ENCODE measurements at places on chromosomes 6 and 20.

DNA sequence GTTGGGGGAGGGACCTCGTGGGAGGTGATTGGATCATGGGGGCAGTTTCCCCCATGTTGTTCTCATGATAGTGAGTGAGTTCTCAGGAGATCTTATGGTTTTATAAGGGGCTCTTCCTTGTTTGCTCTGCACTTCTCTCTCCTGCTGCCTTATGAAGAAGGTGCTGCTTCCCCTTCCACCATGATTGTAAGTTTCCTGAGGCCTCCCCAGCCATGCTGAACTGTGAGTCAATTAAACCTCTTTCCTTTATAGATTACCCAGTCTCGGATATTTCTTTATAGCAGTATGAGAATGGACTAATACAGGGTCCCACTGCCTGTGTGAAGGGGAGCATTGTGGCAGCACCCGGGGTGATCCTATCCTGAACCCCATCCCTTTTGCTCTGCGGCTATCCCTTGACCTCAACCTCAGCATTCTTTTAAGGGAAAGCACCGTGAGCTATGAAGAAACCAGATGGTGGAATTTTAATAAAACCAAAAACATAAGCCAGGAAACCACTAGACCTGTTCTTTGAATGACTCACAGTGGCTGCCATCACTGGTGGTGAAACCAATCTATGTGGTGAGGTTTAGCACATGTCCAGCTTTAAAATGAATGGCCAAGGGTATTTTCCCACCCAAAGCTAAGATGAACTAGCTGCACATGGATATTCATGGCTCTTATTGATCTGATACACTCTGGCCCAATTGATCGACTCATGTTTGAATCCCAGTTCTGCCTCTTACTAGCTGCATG, 62.2 kb downstream of the ZDHHC14 start:
- DNase-seq, result no peak

DNA sequence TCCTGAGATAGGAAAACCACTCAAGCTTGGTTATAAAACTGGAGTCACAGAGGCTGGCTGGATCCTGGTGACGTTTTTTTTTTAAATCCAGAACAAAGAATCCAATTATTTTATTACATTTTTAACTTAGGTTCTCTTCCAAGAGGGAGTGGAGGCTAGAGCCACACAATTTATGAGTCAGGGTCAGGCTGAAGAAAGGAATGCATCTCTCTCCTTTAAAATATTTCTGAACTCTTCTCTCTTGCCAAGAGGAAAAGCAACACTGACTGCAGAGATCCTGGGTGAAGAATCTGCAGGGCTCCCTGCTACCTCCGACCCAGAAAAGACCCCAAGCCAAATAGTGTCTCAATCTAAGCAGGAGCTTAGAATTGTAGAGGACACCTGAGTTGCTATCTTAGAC, 88.5 kb upstream of the SSTR4 start:
- no peak for DNase-seq

DNA sequence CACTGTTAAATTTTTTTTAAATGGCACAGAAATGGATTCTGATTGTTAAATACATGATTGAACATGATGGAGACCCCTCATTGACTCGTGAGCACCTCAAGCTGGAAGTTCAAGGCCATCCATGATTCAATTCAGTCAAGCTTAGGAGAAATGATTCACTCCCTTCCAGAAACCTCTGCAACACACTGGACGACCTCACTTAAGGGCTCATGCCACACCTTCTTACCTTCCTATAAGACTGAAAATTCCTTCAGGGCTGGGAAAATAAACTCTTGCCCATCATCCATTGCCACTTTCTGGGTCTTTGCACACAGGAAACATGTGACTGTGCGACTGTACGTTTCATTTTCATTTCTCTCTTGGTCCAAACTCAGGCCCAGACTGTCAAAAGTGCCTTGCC, 196.4 kb downstream of the TBXT start:
- DNase-seq, result no peak

DNA sequence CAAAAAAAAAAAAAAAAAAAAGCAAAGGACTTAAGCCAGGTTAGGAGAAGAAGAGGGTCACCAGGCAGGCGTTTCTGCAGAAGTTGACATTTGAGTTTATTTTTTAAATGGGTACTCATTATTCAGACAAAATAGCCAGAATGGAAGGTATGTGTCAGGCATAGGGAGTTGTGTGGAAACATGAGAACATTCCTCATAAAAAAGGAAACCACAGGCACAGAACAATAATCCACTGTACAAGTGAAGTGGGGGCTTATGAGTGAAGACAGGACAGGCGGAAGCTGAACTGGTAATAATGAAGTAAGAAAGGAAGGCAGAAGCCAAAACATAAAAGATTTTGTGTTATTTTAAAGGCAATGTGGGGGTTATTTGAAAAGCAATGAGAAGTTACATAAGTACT, 104.6 kb downstream of the EPB41L2 start:
- no peak for DNase-seq

DNA sequence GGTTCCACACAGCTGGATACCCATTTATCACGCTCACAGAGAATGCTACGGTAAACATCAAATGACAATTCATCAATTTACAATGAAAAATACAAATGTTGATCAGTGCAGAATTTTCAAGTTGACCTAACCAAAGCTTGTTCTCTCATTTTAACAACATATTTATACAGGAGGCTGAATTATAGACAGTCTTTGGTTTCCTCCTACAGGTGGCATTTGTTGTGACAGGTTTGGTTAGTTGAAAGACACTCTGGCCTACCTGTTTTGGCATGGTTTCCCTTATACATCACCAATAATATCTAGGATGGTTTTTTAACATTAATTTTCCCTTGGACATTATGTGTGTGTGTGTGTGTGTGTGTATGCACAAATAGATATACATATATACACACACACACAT, 642.5 kb upstream of the MMS22L start:
- DNase-seq, result no peak

DNA sequence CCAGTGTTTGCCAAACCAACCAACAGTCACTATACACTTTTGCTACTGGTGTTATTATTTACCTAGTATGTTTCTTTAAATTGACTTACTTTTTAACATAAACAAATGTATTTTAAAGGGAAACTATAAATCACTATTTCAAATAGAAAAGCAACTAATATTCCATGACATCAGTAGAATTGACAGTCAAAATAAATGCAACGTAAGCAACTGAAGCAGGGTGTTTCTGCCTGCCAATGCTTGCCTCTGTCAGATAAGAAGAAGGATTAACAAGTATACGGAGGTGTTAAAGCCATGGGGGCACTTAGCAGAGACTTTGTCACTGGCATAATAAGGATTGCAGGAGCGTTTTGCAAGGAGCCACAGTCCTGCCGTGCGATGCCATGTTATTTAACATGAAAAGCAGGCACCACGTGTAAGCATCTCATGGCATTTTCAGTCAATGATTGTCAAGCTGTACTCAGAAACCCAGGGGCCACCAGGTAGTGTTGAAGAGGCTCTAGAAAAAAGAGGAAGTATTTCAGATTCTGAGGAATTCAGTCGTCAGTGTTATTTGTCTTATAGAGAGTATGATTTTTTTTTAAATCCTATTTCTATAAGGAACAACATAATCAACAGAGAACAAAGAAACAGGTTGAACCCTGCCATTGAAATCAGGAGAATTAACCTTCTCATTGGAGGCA, 131.7 kb downstream of the BFSP1 start:
- no peak for DNase-seq

- no peak for DNase-seq
These were observed 5.8 kb upstream of the RRBP1 start for GRCh38 chr20:17687800-17688199.

GRCh38 chr6:41759106-41759904, 12.1 kb upstream of the PGC start:
- DNase-seq, result no peak

DNA sequence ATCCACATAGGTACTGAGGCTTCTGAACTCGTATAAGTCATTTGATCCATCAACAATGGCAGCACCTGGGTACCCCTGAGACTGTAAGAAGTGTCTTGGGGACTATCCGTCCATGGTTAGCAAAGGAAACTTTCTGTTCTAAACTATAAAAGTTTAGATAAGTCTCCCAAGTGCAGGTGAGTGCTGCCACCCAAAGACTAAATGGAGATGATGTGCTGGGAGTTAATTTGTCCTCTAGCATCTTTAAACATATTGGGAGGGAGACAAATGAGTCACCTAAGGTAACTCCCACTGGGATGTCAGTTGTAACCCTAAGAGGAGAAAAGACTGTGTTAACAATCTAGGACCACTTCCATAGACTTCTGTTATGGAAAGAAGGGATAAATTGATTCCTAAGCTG, 6.2 kb downstream of the BEND6 start:
- DNase-seq, result no peak

GRCh38 chr6:30325150-30325872, 1.4 kb upstream of the TRIM39 start:
- DNase-seq, result no peak

- DNase-seq, result no peak
These were observed 172.6 kb downstream of the BMP2 start for GRCh38 chr20:6940048-6940447.

DNA sequence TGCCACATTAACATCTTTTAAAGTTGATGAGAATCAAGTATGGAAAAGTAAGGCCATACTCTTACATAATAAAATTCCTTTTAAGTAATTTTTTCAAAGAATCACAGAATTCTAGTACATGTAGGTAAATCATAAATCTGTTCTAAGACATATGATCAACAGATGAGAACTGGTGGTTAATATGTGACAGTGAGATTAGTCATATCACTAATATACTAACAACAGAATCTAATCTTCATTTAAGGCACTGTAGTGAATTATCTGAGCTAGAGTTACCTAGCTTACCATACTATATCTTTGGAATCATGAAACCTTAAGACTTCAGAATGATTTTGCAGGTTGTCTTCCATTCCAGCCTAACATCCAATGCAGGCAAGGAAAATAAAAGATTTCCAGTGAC, 11.6 kb downstream of the PLN start:
- DNase-seq, result no peak

GRCh38 chr6:56595490-56596122, 47.1 kb downstream of the DST start:
- DNase-seq, result peak; percentile 43

- no peak for DNase-seq
These were observed 82.6 kb upstream of the PREP start for GRCh38 chr6:105485456-105485855.

DNA sequence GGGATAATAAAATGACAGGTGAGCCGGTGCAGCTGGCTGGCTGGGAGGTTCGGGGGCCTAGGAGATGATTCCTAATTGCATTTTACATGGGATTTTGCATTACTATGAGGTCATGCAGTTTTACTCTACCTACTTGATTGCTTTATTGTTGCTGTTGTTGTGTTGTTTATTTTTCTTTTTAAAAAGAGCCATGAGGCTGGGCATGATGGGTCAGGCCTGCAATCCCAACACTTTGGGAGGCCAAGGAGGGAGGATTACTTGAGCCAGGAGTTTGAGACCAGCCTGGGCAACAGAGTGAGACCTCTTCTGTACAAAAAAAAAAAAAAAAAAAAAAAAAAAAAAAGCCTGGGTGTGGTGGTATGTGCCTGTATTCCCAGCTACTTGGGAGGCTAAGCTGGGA, 104.8 kb downstream of the GJA1 start:
- no peak for DNase-seq

DNA sequence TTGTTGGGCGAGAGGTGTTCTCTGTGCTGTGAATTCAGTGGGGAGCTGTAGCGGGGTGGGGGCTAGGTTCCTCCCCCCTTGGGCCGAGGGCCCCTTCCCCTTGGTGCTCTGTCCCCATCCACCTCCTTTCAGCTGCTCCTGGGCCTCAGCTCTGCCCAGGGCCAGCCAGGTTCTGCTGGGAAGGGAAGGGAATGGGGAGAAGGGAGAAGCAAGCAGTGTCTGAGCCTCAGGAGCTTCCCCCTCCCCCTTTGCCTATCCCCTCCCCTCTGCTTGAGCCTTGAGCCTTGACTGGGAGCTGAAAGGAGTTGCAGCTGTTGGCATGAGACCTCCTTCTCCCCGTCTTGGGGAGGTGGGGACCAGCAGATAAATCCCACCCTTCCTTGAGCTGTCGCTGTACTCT, 576 bp upstream of the RRP36 start:
- DNase-seq, result no peak

DNA sequence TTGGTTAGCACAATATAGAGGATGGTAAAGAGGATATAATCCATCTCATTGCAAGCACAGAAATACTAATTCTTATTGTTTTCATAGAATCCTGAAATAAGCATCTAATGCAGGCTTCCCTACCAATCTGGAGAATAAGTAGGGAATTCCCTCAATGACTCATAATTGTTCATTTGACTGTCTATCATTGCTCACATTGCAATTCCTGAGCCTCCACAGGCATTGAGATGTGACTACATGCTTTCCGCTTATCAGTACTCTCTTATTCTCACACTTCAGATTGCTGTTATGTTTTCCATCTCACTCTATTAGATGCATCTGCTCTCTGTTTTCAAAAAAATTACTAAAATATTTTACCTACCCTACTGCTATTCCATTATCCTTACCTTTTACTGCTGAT, 216.2 kb upstream of the PRSS16 start:
- DNase-seq, result no peak

GRCh38 chr6:118651282-118652050, at the start of gene CEP85L:
Gene CEP85L, minus strand, starts transcription at chr6:118651591. Its CDS starts 322 bp downstream, at chr6:118651269.
- DNase-seq, result peak; percentile 80

DNA sequence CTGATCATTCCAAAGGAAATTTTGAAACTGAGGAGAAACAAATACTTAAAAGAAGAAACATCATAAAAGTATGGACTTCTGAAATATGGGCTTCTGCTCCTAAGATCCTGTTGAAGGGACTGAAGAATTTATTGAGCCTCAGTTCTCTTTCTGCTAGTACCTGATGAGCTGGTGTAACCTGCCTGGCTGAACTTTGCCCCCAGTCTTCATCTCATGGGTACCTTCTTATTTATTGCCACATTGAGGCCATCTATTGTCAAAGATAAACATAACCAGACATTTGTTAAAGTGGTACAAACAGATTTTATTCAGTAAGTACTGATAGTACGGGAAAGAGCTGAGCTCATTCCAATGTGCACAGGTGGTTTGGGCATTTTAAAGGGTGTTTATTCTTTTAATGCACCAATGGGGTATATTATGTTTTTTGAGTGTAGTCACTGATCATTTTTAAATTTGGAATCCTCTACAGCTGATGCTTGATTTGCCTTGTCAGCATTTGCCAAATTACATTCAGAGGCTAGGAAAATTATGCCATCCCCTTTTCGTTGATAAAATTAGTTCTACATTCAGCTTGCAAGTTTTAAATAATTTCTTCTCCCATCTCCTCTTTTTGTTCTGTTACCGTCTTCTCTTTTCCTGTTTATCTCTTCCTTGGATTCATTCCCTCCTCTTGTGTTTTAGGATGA, 118.2 kb downstream of the PRIM2 start:
- no peak for DNase-seq

DNA sequence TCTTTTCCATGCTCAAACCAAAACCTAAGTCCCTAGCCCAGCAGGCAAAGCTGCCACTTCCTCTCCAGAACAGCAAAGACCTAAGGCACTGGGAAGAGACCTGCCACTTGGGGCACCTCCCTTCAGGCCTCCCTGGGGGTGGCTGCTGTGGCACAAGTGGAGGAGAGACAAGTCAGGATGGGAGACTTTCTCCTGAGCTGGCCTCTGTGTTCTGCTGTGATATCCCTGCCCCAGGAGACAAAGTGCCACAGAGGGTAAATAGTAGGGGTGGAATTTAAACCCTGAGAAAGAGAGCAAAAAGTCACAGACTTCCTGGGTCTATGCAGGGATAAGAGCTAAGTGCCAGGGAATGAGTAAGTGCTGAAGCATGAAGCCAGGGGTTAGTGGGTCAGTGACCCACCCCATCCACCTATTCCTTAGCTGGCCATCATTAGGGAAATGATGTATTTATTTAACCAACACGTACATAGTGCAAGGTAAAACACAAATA, 84.2 kb downstream of the MRPL14 start:
- DNase-seq, result no peak
